ENCODE measurements at places on chromosomes 11 and 22. TPM values are rescaled to one million over a fixed set of nuclear protein-coding genes. Genes with fewer than 3 reads are reported as not detected.

GRCh38 chr11:10317776-10318526, 13.1 kb downstream of the ADM start:
- no peak for DNase-seq

Gene RIMBP3C
- total RNA-seq, result 0.29 TPM

DNA sequence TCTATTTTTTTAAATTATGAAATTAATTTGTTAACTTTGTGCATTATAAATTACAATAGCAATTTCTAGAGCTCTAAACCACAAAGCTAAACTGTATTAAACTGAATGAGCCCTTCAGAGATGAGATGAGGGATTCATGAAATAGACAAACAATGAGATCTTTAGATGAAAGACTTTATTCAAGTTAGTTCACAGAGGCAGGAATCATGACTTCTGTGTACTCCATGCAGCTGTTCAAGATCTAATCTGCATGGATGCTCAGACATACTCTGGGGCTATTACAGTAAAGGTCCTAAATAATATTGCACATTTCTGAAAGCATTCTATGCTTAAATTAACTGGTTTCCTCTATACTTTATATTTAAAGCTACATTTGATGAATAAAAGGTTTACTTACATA, 122.7 kb downstream of the FCHSD2 start:
- no peak for DNase-seq

GRCh38 chr22:46941968-46942798, 179.7 kb downstream of the TBC1D22A start:
- DNase-seq, result no peak

- no peak for DNase-seq
Observed at GRCh38 chr22:46731246-46732040, 6.6 kb downstream of the CERK start.

DNA sequence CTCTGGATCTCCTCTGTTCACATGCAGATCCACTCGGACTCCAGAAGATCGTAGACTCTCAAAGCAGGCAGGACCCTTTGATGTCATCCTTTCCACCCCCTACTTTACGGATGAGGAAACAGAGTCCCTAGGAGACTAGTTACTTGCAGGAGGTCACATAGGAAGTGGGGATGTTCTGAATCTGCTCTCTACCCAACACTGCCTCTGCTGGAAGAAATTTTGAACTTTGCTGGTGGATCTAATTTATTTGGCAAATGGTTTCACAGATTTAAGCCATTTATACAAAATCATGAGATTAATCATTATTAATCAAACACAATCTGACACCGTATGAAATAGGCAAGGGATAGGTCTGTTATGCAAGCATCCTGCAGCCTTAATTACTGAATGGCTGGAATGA, 55.0 kb upstream of the USP47 start:
- DNase-seq, result no peak

GRCh38 chr11:68380786-68381622, 68.6 kb downstream of the LRP5 start:
- DNase-seq, result no peak

GRCh38 chr11:107840129-107840484, 18.5 kb downstream of the SLC35F2 start:
- DNase-seq, result peak; percentile 44

Gene NEFH
- total RNA-seq, result 0.86 TPM

GRCh38 chr11:13713982-13714381, 45.5 kb downstream of the FAR1 start:
- DNase-seq, result no peak

Gene AGBL2
- 4.9 TPM for total RNA-seq

Gene P2RY6
- total RNA-seq, result 2.2 TPM

- no peak for DNase-seq
Observed at GRCh38 chr11:20156280-20156875, 3.9 kb downstream of the DBX1 start.

Gene PKP3
- total RNA-seq, result 78.5 TPM

- no peak for DNase-seq
Observed at GRCh38 chr11:47137476-47137875, 39.2 kb downstream of the ARFGAP2 start.

DNA sequence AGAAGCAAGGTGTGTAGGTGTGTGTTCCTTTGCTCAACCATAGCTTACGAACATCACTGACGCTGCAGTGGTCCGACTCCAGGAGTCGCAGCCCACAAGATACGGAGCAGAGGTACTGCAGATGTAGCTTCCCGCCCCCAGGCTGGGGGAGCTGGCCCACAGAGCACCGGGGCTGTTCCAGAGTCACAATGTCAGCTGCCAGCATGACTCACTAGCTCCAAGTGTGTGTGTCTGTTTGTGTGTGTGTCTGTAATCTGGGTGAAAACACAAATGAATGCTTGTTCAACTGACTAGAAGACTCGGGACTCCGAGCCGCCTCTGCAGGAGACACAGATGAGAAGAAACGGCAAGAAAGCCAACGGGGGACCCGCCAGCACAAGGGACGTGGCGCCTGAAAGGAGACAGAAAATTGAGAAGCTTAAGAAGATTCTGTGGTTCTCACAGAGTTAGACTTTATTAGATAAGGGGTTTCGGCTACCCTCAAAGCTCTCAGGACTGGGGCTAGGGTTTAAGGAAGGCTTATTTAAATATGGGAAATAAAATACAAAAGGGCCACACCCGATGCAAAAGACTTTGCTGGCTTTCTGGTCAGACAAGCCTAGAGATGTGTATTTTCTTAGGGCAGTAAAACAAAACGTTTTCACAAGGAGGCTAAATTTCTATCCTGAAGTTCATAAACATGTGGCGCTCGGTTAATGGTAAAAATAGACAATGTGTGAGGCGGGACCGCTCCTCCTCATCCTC, 10.7 kb downstream of the VSIG10L2 start:
- no peak for DNase-seq

GRCh38 chr22:17675584-17675983, 37.0 kb downstream of the BCL2L13 start:
- no peak for DNase-seq

GRCh38 chr11:74377689-74378088, 20.5 kb downstream of the PGM2L1 start:
- DNase-seq, result no peak

DNA sequence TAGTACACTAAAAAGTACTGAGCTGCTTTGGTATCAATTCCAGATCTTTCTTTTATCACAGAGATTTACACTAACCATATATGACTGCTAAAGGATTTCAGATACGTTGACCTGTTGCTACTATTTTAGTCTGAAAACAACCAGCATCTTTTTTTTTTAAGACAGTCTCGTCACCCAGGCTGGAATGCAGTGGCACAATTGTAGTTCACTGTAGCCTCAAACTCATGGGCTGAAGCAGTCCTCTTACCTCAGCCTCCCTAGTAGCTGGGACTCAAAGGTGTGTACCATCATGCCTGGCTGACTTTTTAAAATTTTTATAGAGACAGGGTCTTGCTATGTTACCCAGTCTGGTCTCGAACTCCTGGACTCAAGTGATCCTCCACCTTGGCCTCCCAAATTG, 24.2 kb upstream of the L3MBTL2 start:
- DNase-seq, result no peak

All from ureter (tissue), 1 donor.